Sigmoid colon (tissue), 7 donors: ENCODE measurements at places on chromosomes 3 and 15. TPM values are rescaled to one million over a fixed set of nuclear protein-coding genes. Genes with fewer than 3 reads are reported as not detected.

UBR1 gene
- 3.7 TPM for polyA plus RNA-seq

DNA sequence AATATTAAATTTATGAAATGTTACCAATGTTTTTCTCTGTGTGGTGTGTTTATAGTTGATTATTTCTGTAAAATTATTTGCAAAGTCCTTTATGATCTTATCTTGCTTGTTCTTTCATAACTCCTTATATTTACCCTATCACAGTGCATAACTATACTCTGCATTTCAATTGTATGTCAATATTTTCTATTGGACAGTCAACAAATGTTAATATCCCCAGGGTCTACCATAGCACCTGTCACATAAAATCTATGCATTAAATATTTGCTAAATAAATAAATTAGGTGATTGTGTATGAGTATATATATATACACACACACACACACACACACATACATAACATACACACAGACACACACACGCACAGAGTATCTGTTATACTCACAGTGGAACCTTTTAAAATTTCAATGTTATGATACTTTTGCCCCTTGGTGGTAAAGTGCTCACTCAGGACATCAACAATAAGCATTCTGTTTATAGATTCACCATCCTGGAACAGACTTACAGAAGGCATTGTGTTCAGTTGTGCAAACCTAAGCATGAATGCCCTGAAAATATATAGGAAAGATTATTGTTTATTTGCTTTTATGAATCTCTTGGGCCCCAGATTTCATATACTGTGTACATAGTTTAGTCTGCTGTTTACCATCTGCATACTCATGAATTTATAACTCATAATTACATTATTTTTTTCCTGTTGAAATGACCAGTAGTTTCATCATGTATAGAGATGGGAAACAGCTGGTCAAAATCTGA lies 443.7 kb downstream of the EPHA6 start:
- DNase-seq: no peak

- DNase-seq: no peak
These were observed 576.7 kb downstream of the CADM2 start for GRCh38 chr3:85535517-85535916.

GRCh38 chr3:69997631-69998307 lies 1.8 kb upstream of the SAMMSON start:
- DNase-seq: no peak
